T-helper 1 cell (primary cell): ENCODE measurements at places on chromosomes 16 and 17.

GRCh38 chr17:64466019-64466735 is 17.3 kb downstream of the MILR1 start:
- DNase-seq = no peak

GRCh38 chr16:89869911-89870310 is 3.5 kb upstream of the TCF25 start:
- DNase-seq = no peak

GRCh38 chr16:11604783-11605563 is 18.3 kb upstream of the LITAF start:
- DNase-seq = no peak

DNA sequence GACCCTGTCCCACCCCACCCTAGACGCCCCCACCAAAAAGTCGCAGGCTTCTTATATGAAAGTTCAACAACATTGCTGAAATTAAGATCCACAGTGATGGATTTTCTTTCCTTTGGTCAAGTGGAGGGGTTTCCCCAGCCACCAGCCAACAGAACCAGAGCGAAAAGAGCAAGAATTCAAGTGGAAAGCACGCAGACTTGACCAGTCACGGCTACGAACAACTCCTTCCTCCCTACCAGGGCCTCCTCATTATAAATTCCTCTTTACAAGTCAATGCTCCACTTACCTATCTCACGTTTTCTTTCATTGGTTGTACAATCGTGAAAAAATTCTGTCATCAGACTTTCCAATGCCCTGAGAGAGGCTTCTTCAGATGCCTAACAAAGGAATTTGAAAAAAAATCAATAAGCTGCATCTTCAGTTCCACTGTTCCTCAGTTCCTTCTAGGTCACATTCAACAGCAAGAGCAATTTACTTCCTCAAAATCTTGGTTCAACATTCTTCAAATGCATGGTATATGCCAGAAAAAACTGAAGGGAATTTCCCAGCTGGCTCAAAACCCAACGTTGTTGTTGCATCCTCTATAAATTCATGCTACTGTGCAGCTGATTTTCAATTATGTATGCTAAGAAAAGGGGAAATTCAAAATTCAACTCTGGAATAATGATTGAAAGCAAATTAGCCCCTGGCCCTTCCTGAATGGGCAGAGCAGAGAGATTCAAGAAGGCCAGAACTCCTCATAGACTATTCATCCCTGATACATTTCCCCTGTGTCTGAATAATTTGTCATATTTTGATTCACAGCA is 30.9 kb downstream of the XPO6 start:
- no peak for DNase-seq

DNA sequence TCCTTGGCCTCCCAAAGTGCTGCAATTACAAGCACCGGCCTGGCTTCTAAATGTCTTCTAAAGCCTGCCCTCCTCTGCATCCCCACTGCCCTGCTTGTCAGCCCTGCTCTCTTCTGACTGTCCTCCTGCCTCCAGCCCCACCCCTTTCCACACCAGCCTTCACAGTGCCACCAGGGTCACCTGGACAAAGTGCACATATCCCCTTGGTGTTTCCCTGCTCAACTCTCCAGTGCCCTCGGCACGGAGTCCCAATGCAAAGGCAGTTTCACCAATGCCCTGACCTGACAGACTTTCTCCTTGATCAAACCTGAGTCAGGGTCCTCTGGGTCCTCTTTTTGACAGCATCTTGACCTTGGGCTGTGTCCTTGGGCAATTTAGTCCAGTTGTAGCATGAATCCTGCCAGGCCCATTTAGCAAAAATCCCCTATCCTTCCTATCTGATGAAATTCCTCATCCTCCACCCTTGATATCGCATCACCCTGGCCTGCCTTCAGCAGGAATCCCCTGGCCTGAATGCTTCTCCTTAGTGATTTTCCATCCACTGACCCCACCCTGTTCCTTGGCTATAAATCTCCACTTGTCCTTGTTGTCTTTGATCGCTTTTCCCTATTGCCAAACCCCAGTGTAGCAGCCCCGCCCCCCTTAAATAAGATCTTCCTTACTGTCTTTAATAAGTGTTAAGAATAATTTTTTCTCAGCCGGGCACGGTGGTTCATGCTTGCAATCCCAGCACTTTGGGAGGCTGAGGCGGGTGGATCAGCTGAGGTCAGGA is 42.7 kb upstream of the ETV4 start:
- no peak for DNase-seq

GRCh38 chr17:59812139-59812538 is 80.6 kb downstream of the TUBD1 start:
- DNase-seq = no peak

DNA sequence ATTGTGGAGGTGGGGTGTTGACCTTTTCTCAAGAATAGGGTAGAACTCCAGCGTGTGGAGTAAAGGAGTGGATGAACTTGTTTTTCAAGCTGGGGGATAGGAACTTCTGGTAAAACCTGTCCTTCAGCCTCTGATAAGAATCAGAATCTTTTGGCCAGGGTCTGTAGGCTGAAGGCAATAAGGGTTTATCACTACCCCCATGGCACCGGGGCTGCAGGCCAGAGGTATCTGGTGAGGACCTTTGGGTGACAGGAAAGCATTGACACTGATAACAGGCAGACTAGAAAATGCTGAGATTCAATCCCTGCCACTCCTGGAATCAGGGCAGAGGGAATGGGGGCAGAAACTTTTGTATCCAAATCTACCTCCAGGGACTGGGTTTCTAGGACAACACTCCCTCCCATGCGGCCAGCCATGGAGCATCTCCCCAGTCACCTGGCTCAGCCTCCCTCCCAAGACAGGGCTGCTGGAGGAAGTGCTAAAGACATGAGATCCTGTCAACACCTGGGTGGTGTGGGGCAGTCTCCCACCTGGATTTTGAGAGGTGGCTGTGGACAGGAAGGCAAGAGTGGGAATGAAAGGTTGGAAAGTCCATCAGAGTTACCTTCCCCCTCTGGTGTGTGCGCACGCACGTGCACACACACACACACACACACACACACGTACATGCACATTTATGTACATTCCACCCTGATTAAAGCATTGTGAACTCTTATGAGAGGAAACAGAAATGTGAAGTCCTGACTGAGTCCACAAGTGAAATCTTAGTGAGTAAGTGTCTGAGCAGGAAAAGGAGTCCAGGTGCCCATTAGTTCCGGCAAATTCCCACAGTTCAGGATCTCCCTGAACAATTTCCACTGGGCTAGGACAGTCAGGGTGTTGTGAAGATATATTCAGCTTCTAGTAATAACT is 53.1 kb upstream of the MARCHF10 start:
- DNase-seq = no peak

- DNase-seq = no peak
Observed at GRCh38 chr17:22203208-22203715, 510.9 kb downstream of the KCNJ18 start.

GRCh38 chr17:55495239-55495638 is 16.0 kb downstream of the SMIM36 start:
- no peak for DNase-seq

DNA sequence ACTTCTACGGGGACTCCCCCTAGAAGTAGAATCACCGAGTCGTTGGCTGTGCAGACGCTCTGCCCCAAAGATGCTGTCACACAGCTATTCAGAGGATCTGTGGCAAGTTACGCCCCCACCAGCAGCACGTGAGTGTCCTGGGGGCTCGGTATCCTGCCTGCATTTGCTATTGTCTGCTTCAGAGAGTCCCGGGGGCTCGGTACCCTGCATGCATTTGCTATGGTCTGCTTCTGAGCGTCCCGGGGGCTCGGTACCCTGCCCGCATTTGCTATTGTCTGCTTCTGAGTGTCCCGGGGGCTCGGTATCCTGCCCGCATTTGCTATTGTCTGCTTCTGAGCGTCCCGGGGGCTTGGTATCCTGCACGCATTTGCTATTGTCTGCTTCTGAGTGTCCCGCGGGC is 23.8 kb upstream of the ZNF469 start:
- no peak for DNase-seq

DNA sequence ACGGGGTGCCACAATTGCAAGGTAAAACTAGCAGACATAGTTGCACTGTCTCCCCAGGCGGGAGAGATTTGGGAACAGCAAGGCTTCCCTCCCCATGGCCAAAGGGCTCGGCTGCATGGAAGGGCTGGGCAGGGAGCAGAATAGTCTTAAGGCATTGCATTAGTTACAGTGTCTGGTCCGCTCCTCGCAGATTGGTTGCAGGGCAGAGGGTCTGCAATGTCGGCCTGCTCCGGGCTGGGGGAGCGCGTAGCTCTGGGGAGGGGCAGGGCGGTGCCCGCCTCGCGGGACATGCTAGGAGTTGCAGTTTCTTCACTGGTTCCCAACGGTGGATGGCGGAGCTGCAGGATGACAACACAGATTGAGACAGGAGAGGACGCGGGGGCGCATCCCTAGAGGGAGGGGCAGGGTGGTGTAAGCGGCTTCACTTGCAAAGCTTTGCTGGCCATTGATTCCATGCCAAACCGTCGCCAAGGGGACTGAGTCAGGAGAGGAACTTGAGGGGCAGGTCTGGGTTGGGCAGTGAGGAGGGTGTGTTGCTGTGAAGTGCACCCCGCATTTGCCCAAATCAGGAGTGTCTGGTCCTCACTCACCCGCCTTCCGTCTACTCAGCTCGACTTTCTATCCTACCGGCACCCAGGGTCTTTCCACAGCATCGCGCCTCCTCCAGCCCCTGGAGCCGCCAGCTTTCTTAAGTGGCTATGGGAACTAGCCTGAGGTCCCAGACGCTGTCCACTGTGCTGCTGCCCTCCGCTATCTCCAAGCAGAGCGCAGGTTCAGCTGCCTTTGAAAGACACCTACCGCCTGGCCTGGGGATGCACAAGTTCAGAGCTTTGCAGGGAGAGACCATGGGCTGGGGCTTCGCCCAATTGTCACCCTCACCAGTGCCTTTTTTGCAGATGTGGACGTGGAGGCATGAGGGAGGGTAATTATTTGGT is 1748.9 kb downstream of the TP53TG3F start:
- no peak for DNase-seq

DNA sequence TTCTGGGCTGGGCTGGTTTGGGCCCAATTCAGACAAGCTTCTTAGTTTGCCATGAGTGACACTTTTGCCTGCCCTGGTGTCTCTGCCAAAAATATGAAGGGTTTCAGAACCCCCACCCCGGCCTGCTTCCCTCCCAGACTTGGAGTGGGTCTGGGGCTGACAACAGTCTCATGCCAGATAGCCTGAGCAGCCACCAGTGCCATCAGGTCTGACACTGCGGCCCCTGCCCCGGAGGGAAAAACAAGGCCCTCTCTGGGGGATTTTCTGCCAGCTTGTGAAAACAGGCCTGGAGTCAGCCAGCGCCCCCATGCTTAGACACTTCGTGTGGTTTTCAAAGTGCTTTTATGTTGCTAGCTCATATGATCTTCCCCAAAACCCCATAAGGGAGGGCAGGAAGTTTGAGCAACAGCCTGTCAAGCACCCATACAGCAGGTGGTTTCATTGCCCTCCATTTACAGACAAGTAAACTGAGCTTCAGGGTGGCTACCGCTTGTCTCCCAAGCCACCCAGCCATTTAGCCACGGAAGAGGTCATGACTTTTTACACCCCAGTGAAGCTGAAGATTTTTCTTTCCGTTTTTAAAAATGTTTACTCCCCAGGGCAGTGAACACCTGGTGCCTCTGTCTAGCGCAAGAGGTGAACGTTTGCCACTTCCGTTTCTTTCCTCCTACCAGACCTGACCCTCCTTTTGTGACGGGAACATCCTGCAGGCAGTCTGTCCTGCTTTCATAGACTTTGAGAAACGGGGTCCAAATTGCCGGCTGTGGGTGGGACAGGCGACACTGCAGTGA is 300.6 kb downstream of the SEC14L1 start:
- peak; percentile 58 for DNase-seq

DNA sequence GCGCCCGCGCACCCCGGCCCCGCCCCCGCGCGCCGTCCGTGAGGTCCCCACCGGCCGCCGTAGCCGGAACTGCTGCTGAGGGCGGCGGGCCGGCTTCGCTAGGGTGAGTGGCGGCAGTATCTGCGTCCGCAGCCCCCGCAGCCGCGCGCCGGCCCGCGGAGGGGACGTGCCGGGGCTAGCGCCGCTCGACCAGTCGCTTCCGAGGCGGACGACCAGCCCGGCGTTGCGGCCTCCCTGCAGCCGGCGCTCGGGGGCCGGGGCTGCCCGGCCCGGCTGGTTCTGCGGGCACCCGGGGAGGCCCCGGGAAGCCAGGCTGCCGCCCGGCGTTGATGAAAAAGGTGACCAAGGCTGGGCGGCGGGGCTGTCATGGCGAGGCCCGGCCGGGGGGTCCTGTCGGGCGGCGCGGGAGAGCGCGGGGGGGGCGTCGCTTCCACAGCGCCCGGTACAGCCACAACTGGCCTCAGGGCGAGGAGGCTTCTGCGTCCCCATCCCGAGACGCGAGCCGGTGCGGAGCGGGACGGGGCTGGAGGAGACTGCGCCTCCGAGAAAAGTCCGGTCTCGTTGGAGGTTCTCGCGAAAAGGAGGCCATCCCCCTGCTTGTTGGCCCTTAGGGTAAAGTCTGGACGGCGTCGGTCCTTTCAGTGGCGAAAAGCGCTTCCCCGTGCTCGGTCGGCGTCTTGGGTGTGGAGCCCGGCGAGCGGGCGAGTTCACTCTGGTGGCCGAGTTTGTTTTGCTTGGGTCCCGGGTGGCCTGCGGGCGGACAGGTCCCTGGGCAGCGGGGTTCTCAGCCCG is at the start of gene CRAMP1:
CRAMP1 (plus strand) TSS at position 41 of the 792 bp plus-strand sequence. CDS start 2,280 bp downstream, outside the sequence.
- no peak for DNase-seq

- DNase-seq = no peak
Observed at GRCh38 chr16:78297066-78297666, 197.7 kb downstream of the WWOX start.

GRCh38 chr17:20184977-20185619 is 175.9 kb downstream of the SPECC1 start:
- no peak for DNase-seq

GRCh38 chr16:75566758-75567255 is 628 bp downstream of the GABARAPL2 start:
- no peak for DNase-seq

GRCh38 chr16:27433636-27434035 is 31.7 kb downstream of the IL21R start:
- no peak for DNase-seq

- no peak for DNase-seq
Observed at GRCh38 chr17:79024901-79025737, 1.1 kb downstream of the C1QTNF1 start.

- DNase-seq = no peak
Observed at GRCh38 chr17:46847204-46848191, 3.9 kb upstream of the WNT9B start.

DNA sequence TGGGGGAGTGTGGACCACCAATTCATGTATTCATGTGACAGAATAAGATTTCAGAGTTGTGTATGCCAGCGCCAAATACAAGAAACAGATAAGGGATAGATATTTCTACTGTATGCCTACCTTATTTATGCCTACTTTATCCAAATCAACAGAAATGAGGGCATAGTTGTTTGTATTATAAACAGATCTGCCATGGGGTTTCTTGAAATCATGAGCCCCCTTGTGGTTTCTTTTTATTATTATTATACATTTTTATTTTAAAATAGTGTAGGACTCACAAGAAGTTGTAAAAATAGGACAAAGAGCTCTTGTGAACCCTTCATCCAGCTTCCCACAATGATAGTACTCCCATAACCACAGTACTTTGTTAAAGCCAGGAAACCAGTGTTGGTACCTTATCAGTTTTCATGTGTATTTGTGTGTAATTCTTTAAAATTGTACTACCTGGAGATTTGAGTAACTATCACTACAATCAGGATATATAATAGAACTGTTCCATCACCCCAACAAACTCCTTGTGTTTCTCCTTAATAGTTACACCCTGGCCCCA is 229.4 kb downstream of the CCDC182 start:
- no peak for DNase-seq
